ENCODE measurements at places on chromosomes 2 and 18.

- peak; percentile 70 for DNase-seq
Measured at GRCh38 chr2:216519154-216519762, 20.6 kb downstream of the RPL37A start.

DNA sequence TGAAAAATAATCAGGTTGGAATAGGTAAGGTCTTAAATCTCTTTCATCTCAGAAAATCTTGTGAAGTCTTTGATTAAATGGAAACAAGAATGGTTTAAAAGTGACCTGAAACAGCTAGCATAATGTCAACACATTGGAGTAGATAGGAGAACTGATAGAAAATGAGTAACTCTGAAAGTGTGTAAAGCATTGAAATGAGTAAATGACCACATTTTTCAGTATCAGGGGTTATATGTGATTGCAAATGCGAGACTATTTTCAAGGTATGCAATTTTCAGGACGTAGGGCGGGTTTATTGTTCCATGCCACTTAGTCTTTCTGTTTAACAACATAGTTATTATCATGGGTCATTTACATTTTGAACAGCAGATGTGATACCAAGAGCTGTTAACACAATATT lies 1383.2 kb downstream of the LRP1B start:
- no peak for DNase-seq

- DNase-seq = no peak
Measured at GRCh38 chr2:34179511-34179910, 580.4 kb upstream of the FAM98A start.

GRCh38 chr2:55609938-55610578 lies 7.4 kb downstream of the PPP4R3B start:
- DNase-seq = no peak

GRCh38 chr2:48812416-48812815 lies 56.9 kb upstream of the LHCGR start:
- no peak for DNase-seq

DNA sequence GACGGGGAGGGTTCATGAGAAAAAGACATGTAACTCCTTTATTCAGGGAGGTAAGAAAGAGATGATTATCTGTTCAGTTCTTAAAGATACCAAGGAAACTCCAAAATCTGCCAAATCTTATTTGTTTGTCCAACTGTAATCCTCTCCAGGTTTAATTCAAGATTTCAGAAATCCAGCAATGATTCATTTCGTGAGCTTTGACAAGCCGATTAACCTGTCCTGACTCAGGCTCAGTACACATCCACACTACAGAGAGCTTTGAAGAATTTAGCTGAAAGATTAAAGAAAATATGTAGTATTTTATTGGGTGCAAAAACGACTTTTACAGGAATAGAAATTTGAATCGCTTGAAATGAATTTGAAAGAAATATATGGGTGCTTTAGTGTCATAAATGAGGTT lies 1.1 kb downstream of the SPAG16 start:
- no peak for DNase-seq

DNA sequence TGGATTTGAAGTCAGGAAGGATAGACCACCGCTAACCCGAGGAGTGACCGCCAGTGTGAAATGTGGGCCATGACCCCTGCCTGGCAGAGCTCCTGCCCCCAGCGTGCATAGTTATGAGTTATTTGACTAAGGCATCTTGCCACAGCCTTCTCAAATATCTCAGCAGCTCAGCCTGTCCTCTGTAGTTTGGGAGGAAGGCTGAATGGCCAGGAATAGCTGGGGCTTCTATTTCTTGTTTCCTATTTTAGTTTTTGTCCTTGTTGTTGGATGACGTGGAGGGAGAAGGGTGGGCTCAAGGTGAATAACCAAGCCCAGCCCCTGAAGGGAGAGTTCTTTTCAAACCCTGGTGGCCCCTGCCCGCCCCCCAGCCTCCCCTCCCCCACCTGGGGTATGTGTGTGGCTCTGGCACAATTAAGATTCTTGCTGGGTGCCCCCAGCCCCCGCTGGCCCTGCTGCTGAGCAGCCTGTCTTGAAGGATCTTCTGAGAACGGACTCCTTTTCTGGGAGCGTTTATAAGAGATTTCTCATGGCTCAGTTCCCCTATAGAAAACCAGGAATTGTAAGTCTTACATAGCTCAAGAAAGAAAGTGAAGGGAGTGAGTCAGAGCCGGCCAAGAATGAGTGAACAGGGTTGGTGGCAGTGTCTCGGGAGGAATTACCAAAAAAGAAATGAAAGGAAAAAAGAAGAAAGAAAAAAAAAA lies 157.4 kb downstream of the GLI2 start:
- no peak for DNase-seq

DNA sequence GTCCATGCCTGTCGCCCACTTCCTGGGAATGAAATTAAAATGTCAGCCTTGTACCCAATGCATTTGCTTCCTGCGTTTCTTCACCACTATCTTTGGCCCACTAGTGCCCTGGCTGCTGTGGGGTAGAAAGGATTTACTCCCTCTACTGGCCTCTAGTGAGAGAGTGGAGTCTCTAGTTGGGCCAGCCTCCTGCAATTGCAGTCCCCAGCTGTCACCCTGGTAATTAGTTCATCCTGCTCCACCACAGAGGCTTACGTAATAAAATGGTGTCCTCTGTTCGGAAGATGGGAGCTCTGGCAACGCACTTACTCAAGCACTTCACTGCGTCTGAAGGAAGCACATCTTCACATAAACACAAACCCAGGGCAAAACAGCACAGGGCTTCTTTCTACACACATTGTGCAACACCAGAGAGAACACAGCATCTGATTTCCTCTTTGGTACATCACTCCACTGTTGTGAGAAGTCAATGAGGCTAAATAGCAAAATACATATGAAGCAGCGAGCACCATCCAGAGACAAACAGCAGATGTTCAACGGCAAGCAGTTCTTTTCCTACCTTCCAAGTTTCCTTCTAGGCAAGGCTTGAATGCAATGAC lies 274.6 kb downstream of the LRATD1 start:
- no peak for DNase-seq

GRCh38 chr2:74617122-74617521 lies 31.0 kb downstream of the M1AP start:
- DNase-seq = no peak

- no peak for DNase-seq
Measured at GRCh38 chr2:84498150-84498799, 18.0 kb upstream of the DNAH6 start.

DNA sequence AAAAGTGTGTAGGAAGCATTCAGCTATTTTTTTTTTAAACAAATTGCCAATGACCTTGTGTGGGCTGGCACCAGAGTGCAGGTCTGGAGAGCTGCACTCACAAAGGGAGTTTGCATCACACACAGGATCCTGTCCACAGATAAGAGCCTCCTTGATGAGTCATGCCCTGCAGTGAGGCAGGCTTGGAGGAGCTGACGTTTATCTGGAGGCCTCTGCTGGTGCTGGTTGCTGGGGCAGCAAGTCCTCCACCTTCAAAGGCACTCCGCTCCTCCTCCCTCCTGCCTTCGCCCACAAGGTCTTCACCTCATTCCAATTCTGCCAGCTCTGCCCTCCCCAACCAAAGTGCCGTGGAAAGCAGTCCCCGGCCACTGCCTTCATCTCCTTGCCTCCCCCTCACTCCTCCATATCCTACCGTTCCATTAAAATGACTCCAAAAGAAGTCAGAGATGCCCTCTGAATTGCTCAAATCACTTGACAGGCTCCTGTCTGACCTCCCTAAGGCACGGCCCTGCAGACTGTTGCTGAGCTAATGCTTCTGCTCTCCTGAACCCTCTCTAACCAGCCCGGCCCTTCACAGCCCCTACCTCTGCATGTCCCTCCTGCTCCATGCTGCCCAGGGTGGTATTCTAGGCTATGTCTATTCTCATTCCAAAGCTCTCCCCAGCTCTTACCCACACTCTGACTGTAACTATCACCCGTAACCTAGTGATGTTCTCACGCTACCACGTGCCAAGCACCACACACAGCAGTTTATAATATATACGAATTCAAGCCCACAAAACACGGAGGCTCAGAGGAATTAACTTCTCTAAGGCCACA lies 30.9 kb downstream of the LONRF2 start:
- DNase-seq = no peak

DNA sequence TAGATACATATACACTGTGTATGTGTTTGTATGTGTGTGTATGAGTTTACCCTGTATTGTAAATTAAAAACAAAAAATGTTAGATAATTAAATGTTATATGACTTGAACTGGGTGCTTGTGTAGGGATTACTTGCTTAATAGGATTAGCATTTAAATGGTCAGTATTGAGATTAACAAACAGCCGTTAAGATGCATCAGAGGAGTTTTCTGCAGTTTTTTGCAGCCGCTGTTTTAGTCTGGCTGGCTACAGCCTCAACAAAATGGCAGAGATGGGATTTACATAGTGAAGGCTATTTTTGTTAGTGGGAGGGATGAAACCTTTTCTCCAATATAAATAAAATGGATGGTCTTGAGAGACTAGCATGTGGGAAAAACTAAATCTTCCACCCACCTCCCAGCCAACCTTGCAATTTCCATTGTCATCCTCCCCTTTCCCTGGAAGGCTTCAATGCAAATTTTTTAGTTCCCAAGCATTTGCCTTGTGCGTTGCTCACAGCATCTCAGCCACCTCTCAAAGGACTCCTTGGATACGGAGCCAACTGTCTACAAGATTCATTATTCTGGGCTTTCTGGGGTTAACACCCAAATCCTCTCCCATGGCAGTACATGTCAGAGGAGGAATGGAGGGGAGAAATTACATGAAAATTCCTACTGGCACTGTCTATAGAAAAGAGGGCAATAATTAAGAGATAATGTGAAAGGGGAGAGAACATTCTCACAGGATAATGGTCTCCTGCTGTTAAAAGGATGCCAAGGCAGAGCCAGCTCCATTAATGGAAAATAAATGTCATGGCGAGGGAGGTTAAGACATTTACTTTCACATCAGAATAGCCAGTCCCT lies 351.9 kb downstream of the CDH2 start:
- peak; percentile 6 for DNase-seq

- no peak for DNase-seq
Measured at GRCh38 chr2:19256121-19256601, 102.3 kb downstream of the OSR1 start.

GRCh38 chr2:59176737-59177136 lies 935.6 kb upstream of the FANCL start:
- DNase-seq = no peak

DNA sequence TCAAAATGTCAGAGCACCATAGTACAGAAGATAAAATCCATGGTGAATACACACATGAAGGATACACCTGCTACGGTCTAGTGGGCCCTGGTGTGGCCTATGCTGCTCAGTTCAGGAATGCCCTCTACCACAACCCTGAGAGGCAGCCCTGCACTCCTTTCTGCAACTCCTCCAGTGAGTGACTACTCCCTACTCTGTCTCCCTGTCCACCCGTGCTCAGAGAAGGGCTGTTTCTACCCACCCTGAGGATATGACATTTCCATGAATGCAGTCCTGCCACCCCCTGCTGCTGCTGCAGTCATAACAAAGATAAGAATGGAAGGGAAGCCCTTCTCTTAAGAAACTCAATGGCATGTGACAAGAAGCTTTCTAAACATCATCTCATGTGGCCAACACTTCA lies 137.0 kb downstream of the EN1 start:
- no peak for DNase-seq

DNA sequence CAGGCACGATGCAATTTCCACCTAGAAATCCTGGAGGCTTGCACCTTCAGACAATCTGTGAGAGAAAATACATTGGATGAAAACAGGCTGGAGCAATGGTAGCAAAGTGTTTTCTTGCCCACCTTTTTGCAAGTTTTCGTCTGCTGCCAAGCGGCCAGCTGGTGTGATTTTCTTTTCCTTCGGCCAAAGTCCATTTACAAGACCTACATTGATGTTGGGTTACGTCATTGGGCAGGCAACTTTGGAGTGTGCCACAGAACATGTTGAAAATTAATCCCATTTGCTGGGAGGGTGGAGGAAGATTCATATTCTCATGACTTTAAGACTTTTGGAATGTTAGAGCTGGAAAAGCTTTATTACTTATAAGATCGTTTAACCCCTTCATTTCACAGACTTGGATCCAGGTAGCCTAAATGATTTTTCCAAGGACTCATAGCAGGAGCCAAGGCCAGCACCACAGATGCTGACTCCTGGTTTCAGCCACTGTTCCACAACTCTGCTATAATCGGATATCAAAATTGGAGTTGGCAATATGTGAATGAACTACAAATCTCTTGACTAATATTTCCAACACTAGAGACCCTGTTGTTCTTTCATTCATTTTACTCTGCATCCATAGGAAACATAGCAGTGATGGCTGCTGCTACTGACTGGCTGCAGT lies 352.1 kb downstream of the RND3 start:
- DNase-seq = no peak
